Activated CD8-positive, alpha-beta memory T cell treated with anti-CD3 and anti-CD28 coated beads, Interleukin-2, amount 50 U/mL, for 48 hours (primary cell): ENCODE measurements at places on chromosomes 13 and 19.

GRCh38 chr13:54573186-54573585, 1544.6 kb downstream of the OLFM4 start:
- DNase-seq = no peak

DNA sequence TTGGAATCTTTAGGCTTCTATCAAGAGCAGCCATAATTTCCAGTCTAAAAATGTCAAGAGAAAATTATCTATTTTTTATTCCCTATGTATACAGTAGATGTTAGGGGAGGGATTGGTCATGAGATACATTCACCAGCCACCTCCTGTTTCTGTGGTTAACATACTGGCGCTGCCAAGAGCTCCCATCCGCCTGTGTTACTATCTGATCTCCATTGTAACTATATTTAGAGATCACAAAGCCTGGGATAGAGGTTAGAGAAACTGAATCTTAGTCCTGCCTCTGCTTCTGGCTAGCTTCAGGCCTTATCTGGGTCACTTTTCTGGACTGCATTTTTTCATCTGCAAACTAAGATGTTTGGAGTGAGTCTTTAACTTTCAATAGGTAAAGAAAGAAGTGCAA, 46.3 kb downstream of the POLR1D start:
- no peak for DNase-seq

DNA sequence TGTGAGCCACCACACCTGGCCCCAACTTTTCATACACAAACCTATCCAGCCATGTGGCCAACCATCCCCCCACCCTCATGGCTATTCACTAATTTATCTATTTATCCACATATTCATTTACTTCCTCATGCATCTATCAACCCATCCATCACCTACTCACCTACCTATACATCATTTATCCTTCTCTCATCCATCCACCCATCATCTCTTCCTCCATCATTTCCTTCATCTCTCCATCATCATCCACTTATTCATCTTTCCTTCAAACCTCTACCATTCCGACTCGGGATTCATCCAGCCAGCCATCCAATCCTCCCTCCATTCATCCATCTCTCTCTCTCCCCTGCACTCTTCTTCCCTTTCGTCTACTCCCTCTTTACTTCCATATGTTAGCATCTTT, 54.6 kb downstream of the RYR1 start:
- no peak for DNase-seq

GRCh38 chr13:51282322-51282721, 57.2 kb upstream of the SERPINE3 start:
- no peak for DNase-seq

DNA sequence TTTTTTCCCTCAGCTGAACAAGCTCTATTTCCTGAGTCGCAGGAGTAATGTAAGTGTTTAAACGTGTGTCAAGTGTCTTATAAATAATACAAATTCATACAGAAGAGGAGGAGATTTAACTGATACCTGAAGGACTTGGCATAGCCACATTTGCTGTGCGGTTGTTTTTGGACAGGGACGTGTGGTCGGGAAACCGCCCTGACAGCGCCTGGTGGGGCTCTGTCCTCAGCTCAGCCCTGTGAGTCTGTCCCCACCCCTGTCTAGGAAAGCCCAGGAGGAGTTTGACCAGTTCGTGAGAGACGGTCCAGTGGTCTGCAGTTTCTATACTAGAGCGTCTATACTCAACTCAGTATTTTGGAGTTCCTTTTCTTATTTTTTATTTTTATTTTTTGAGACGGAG, 16.7 kb downstream of the ZIC2 start:
- no peak for DNase-seq

GRCh38 chr19:49109051-49109450, 5.1 kb upstream of the LIN7B start:
- DNase-seq = peak; percentile 56

DNA sequence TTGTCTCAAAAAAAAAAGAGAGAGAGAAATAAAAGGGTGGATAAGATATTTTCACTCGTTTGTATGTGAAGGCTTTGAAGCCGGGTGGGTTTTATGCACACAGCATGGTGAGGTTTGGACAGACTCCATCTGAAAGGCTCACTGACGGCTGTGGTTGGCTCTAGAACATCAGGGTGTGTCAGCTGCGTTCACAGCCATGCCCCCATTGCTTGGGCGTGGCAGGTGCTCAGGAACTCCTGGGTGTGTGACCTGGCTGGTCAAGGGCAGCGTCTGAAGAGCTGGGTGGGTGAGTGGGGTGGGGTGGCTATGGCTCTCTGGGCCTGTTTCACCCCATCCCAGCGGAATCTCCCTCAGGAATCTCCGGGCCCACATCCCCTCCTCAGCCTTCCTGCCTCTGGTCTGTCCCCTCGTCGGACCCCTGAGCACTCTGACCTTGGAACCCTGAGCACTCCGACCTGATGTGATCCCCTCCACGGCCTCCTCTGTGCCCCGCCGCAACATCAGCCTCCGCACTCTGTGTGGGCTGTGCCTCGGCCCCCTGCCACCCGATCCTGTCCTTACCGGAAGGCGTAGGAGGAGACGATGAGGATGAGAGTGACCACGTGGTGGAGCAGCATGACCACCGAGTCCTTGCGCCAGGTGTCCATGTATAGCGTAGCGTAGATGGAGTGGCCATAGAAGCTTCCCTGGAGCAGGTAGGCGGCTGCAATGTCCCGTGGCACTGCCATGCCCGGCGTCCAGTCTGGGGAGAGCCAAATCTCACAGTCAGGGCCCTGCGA, 12.2 kb downstream of the CERS1 start:
- DNase-seq = no peak

DNA sequence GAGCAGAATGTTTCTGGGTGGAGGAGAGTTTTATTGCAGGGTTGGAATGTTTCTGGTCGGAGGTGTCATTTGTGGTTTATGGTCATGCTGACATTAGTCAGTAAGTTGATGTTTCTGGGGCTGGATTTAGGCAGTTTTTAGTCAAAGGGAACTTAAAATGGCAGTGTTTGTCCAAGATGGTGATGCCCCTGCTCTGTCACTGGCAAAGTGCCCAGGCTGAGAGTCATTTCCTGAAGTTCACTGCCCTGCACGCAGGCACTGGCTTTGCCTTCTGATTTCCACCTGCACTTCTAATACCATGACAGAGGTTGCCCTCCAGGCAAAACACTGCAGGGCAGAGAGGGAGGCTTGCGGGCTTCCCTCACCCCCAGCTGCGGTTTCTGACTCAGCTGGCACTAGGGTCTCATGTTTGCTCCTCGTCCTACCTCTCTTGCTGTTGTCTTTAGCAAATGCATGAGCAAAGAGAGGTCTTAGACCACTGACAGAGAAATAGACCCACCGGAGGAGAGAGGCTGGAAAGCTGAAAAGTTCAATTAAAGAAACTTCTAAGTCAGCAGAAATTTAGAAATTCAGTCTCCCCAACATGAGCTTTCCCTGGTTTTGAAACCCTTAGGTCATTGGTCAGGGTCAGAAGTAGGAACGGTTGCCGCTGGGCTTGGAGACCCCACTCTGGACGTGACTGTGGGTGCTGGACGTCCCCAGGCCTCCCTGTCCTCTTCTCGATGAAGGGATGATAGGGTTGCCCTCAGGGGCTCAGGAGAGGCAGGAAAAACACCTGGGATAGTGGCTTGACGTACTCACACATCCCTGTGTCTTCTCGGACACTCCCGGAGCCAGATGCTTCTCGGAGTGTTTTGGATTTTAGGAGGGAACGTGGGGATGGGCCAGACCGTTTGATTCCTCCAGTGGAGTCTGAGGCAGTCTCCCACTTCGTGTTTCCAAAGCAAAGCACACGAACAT, 26.3 kb downstream of the TMEM255B start:
- DNase-seq = no peak
